H9 (cell line): ENCODE measurements at places on chromosomes 7 and 10.

GRCh38 chr7:66832531-66833351, 88.3 kb upstream of the TMEM248 start:
- DNase-seq, result no peak

DNA sequence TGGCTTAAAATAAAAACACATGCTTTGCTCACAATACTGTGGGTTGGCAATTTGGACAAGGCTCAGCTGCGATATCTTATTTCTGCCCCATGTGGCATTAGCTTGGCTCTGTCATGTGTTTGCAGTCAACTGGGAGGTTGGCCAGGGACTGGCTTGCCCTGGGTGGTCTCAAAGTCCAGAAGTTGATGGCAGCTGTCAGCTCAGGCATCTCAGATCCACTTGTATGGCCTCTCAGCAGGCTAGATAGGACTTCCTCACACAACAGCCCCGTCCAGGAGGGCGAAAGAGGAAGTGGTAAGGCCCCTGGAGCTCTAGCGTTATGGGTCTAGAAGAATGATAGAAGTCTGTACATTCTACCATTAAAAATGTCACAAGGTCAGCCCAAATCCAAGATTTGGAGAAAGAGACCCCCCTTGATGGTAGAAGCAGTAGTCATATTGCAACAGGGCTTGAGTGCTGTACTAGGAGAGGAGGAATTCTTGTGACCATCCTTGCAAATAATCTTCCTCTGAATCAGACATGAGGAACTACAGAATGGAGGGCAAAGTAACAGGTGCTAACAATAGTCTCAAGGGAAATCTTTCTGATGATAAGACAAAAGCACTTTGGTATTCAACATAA, 166.2 kb downstream of the FAM107B start:
- no peak for DNase-seq

DNA sequence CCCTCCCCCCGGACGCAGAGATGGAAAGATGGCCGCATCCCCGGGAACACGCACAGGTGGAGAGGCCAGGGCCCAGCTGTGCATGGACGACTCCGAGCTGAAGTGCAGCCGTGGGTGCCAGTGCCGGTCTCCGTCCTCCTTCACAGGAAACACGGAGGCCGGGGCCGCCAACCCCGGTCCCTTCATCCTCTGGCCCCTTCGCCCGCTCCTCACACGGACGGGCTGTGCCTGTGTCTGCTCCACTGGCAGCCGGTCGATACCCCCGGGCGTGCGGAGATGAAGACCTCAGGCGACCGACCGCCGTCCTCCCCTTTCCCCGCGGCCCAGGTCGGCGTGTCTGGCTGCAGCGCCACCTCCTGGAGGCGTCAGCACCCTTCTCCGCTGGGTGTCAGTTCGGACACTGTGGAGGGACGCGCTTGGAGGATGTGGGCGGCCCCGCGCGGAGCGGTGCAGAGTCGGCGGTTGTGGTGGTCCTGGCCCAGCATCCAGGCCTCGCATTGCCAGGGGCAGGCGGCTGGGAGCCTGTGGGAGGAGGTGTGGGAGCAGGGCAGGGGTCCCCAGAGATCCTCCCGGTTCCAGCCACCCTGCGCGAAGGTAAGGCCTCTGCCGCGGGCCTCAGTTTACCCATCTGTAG, 9.9 kb downstream of the ZNF511 start:
- peak; percentile 87 for DNase-seq

GRCh38 chr7:46554688-46555422, 633.8 kb upstream of the IGFBP3 start:
- DNase-seq, result no peak

DNA sequence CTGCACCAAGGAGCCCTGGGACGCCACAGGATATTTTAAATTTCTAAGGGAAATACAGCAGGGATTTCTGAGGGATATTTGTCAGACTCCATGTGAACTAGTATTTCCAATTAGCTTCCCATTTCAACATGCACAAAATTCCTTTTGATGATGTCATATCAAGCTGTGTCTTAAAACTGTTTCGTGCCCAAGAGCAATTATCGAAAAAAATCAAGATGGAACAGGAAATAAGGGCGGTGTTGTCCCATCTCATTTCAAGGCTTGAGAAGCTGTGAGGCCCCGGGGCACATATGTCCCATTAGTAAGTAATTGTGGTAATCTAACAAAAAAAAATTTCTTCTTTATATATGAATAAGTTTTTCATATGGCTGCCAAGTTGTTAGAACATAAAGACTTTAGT, 47.4 kb downstream of the PPP1R17 start:
- no peak for DNase-seq

DNA sequence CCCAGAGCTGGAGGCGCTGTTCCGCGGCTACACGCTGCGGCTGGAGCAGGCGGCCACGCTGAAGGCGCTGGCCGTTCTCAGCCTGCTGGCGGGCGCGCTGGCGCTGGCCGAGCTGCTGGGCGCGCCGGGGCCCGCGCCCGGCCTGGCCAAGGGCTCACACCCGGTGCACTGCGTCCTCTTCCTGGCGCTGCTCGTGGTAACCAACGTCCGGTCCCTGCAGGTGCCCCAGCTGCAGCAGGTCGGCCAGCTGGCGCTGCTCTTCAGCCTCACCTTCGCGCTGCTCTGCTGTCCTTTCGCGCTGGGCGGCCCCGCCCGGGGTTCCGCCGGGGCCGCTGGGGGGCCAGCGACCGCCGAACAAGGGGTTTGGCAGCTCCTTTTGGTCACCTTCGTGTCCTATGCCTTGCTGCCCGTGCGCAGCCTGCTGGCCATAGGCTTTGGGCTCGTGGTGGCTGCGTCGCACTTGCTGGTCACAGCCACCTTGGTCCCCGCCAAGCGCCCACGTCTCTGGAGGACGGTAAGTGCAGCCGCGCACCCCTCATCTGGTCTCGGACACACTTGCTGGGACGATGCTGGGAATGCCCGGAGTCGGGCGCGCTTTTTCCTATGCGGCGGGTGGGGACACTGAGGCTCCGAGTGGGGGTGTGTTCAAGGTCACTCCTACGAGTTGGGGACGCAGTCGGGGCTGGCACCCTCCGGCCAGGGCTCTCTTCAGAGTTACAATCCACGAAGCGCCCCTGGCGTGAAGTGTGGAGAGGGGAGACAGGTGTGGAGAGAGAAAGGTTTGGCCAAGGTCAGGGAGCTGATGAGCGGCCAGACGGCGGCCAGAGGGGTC, 717 bp downstream of the ADCY1 start:
- peak; percentile 57 for DNase-seq

GRCh38 chr7:28239823-28240204, 59.2 kb upstream of the JAZF1 start:
- no peak for DNase-seq

DNA sequence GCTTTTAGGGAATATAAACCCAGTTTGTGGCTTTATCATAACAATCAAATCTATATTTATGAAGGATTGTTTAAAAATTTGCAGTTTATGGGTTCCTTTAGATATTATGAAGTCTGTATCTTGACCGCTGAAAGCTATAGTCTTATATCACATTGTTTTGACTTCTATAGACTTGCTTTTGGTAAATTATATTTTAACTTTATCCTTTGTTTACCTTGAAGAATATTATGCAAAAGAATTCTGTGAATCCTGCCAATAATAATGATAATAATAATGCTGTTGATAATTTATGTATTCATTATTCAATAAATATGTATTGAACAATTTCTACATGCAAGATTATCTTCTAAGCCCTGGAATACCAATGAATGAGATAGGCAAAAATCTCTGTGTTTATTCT, 101.9 kb upstream of the MTPN start:
- no peak for DNase-seq

DNA sequence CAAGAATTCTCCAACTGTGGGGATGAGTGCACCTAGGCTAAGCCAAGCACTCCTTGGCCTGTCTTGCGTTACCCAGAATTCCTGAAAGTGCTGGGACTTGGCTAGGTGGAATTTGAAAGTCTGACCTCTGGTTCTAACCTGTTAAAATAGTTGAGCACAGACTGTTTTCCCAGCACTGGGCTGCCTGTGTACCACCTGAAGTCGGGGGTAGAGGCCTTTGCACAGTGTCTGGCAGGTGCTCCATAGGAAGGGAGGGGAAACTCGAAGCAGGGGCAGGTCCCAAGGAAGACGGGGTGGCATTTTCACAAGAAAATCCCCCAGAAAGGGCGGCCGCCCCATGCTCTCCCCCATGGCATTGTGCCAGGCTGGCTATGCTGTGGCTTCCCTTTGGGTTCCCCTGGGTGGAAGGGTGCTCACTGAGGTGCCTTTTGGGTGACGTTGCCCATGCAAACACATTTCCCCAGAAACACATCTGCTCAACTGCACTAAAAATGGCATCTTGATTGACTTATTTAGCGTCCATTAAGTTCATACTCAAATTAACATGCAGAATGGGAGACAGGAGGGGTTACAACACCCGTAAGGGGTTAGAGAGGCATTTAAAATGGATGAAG, 62.9 kb downstream of the SYPL1 start:
- DNase-seq, result no peak

DNA sequence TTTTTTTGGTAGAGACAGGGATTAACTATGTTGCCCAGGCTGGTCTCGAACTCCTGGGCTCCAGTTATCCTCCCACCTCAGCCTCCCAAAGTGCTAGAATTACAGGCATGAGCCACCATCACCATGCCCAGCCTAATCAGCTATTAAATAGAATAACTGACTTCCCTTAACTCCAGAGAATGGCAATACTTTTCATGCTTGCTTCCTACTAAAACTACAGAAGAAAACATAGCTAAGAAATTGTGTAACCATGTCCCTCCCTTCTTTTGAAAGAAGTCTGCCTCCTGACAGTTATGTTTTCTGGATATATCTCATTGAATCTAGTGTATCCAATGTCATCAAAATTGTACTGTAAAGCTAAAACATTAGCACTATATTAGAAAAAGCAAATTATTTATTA, 95.6 kb downstream of the KMT2C start:
- no peak for DNase-seq

DNA sequence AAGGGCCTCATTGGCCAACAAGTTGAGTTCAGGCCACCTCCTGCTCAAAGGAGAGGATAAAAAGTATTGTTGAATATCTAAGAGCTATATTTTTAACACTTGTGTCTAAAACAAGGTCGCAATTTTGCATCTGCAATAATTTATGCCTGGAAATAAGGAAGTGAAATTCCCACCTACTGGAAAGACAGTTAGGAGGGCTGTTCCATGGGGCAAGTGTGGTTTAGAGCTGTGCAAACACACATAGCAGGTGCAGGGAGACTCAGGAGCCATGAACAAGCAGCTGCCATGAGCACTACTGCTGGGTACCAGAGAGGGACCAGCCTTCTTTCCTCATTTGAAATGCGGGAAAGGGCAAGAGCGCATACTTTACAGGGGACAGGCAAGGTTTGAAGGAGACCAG, 35.5 kb upstream of the IKZF1 start:
- DNase-seq, result no peak
